Bone marrow (tissue), 2 donors: ENCODE measurements at places on chromosomes 13 and 19.

DNA sequence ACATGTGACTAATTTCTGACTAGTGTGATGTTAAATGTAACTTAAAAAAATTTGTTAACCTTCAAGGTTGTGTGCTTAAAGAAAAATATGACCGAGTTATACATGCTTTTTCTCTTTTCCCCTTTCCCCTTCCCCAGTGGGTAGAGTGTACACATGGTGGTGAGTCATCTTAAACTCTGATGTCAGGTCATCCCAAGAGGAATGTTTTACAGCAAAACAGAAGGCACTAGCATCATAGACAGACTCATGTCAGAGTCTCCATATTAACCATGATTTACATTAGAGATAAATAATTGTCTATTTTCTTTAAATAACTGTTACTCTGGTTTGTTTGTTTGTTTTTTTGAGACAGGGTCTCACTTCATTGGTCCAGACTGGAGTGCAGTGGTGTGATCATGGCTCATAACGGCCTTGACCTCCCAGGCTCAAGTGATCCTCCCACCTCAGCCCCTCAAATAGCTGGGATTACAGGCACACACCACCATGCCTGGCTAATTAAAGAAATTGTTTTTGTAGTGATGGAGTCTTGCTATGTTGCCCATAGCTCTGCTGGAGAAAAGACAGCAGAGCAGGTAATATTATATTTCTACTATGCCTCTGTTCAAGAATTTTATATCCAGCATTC is 160.4 kb upstream of the PCDH9 start:
- DNase-seq = no peak

GRCh38 chr13:105937451-105937850 is 598.0 kb downstream of the EFNB2 start:
- no peak for DNase-seq

- no peak for DNase-seq
Observed at GRCh38 chr13:97736436-97736835, 217.0 kb upstream of the IPO5 start.

DNA sequence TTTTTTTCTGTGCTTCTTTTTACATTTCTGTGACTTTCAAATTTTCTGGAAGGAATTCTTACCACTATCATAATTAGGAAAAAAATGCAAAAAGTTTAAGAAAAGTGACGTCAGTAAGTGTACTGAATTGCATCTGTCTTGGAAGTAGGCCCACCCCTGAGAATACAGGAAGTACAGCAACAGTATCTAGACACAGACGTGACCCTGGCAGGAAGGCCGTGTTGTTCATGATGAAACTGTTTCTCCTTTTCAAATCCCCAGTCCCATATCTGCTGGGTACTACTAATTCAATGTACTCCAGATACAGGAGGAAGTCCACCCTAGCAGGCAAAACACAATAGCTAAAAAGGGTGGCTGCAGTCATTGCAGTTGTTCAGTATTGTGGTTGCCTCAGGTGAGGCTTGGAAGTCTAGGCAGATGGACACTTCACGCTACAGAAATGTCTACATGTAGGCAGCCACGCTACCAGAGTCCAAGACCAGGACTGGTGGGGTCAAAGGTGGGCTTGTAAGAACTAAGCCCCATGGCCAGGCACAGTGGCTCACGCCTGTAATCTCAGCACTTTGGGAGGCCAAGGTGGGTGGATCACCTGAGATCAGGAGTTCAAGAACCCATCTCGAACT is 49.6 kb upstream of the MED4 start:
- DNase-seq = no peak

- no peak for DNase-seq
Observed at GRCh38 chr13:67042556-67042955, 187.6 kb downstream of the PCDH9 start.

DNA sequence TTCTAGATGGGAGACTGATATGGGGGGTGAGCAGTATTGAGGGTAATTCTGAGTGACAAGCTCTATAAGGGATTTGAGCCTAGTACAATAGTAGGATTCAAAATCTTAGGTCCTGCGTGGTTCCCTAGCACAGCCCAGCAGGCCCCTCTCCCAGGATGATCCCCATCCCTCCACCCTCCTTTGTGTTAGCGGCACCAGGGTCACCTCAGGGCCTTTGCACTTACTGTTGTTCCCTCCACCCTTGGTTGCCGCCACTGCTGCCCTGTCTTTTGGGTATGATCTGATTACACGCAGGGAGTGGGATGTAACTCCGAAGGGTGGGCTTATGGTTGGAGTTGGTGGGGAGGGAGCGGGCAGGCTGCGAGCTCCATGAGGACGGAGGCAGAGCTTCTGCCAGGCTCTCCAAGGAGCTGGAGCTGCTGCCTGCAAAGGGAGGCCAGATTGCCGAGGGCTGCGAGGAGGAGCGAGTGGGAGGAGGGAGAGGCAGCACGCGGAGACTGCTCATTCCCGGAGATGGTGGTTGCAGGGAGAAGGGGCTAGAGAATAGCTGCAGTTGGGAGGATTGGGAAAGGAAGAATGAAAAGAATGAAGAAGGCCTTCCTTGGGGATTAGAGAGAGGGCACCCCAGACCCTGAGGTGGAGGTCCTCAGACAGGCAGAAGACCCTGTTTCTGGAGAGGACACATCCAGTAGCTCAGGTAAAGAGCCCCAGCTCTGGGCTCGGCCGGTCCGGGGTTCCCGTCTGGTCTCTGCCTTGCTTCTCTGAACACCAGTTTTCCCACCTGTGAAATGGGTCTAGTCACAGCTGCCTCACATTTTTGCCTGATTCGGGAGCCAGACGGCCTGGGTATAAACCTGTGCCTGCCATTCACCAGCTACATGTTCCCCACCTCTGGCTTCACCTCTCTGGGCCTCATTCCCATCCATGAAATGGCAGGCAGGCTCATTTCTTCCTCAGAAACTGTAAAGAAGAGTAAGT is 5.2 kb downstream of the NACC1 start:
- no peak for DNase-seq

DNA sequence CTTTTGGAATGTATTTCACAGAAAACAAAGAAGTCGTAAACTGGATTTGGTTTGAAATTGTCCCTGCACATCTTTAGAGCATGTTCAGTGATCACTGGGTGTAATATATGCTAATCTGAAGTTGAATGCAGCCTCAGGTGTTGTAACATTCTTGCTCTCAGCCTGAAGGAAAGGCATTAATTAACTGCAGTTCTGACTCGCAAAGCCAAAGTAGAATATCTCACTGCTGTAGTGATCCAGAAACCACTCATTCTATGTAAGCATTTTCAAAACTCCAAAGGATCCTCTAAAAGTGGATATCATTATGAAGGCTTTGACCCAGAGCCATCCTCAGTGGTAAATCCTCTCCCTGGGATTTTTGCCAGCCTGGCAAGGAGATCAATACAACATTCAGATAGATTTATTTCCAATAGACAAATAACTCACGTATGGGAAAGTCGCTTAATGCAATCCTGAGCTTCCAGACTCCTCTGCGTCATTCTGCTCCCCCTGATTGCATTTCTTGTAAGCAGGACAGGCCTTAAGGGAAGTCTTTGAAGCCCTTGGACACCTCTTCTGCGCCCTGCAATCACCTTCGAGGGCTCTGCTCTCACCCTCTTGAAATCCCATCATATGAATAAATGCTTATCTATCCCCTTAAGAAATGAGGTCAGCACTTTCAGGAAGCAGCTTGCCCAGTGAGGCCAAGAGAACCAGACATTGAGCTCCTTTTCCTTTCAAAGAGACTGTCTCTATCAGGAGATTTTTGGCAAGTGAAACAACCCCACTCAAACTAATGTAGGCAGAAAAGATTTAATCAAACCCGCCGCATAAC is 301.7 kb upstream of the NBEA start:
- no peak for DNase-seq

- no peak for DNase-seq
Observed at GRCh38 chr13:36839981-36840380, 21.0 kb downstream of the RFXAP start.

GRCh38 chr13:80340651-80341100 is 250 bp downstream of the SPRY2 start:
- DNase-seq = no peak

GRCh38 chr13:95154413-95154886 is 146.8 kb downstream of the ABCC4 start:
- DNase-seq = no peak

- DNase-seq = no peak
Observed at GRCh38 chr19:39146091-39146490, 20.5 kb downstream of the PAK4 start.

DNA sequence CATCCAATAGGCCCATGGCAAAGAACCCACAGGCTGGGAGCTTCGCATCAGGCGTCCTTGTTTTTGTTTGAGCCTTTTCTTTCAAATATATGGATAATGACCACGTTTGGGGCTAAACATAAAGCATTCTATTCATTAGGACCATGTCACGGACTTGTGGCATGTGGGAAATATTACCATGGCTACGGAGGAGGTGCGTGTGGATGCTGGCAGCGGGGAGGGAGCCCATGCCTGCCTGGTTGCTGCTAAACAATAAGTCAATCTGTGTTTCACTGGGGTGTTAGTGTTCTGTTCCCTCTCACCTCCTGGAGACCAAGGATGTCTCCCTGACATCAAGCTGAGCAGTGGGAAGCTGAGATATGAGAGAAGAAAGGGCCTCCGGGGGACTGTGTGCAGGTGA is 121.1 kb downstream of the IRS2 start:
- no peak for DNase-seq

GRCh38 chr19:11482384-11483050 is 1.7 kb upstream of the ELAVL3 start:
- DNase-seq = peak; percentile 75

GRCh38 chr13:77860507-77860981 is 58.1 kb downstream of the EDNRB start:
- DNase-seq = peak; percentile 79

GRCh38 chr13:102686024-102686423 is 8.8 kb downstream of the METTL21C start:
- no peak for DNase-seq

GRCh38 chr19:19661675-19662251 is 1.7 kb downstream of the ATP13A1 start:
- DNase-seq = no peak

GRCh38 chr19:7480222-7480969 is 8.4 kb downstream of the PEX11G start:
- DNase-seq = no peak

GRCh38 chr19:19407633-19407930 is 2.1 kb downstream of the GATAD2A start:
- DNase-seq = no peak

GRCh38 chr13:26465514-26465913 is 92.0 kb upstream of the WASF3 start:
- no peak for DNase-seq

DNA sequence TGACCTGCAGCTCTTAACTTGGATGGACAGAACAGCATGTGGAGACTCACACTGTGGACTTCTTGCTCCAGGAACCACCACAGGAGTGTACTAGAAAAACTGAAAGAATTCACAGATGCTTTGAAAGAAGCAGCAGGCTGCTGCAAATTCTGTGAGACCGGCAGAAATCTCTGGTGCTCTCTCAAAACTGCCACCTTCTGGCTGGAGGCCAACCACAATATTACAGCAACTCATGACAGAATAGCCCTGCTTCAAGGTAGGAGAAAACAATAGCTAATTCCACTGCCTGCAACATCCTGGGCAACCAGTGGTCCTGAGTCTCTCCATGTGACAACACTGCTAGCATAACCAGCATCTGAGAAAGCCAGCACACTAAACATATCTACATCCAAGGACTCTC is 26.9 kb downstream of the CDK8 start:
- no peak for DNase-seq

GRCh38 chr19:42184401-42184861 is 33.0 kb downstream of the DEDD2 start:
- peak; percentile 36 for DNase-seq

- no peak for DNase-seq
Observed at GRCh38 chr19:14248578-14249011, 42.6 kb upstream of the ADGRL1 start.

DNA sequence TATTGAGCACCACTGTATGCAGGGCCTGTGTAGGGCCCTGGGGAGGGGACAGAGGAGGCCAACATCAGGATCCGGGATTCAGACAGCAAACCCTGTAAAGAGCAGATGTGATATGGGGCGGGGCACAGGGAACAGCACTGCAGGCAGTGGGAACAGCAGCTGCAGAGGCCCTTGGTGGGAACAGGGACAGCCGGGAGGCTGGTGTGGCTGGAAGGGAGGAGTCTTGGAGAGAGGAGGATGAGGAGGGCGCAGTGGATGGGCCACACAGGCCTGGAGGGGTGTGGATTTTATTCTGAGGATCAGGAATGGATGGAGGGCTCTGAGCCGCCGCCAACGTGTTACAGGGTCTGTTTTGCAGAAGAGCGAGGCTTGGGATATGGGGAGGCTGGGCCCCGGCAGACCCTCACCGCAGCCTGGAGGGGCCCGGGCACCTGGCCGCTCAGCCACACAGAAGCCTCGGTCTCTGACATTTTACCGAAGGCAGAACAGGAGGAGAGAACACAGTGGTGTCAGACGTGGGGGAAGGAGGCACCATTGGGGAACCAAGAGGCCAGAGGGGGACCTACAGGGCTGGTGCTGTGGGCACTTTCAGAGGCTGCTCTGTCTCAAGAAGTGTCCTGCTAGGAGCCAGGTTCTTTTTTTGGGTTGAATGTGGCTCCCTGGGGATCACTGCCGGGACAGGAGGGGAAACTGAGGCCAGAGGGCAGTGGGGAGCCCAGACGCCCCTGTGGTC is 6.9 kb downstream of the EFNA2 start:
- no peak for DNase-seq

DNA sequence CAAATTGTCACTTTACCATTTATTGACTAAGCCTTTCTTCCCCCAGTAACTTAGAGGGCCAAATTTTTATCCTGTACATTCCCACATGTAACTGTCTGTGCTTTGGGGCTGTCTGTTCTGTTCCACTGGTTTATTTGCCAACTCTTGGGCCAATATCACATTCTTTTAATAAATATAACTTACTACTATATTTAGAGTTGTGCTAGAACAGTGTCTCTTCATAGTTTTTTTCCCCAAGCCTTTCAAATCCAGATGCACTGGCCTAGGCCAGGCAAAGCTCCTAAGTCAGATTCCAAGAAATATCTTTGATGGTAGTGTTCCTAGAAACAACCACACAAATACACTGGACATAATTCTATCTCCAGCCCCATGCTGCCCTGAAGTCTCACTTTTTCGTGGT is 16.0 kb upstream of the CEBPG start:
- DNase-seq = no peak

DNA sequence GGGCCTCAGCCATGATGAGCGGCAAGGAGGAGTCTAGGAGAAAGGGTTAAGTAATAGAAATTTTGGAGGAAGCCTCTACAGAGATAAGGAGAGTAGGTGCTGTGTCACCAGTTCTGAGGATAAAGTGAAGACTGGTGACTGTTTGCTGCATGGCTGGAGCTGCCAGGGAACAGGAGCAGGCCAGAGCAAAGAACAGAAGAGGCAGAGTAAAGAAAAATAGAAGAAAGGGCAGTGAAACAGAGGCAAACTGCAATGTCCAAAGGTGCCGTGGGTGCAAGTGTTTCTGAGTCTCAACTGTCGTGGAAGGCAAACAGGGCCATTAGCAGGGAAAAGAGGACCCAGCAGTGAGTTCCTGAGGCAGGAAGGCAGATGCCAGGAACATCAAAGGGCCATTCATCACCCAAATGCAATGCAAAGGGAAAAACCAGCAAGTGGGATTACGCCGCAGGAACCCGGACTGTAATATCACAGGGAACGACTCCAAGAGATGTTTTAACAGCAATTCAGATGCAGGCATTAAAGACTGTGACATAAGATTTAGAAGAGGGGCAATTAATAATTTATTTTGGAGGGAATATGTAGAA is 318.3 kb downstream of the FOXO1 start:
- DNase-seq = no peak
